ENCODE measurements at places on chromosomes 3 and 15.

DNA sequence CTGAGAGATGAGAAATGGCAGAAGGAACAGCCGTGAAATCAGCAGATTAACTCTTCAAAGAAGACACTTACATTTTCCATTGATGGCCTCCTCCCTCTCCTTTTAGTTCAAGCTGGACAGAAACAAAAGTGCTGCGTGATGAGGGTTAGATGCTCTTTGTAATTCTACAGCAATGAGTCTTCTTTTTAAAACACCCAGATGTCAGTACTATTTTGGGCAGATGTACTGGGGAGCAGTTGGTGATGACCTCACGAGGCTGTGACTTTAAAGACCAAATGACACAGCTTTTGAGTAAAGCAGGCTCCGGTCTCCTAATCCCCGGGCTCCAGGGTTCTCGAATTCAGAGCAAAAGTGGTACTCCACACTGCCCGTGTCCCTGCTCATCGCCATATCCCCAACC is 198.2 kb downstream of the SLCO3A1 start:
- no peak for DNase-seq

DNA sequence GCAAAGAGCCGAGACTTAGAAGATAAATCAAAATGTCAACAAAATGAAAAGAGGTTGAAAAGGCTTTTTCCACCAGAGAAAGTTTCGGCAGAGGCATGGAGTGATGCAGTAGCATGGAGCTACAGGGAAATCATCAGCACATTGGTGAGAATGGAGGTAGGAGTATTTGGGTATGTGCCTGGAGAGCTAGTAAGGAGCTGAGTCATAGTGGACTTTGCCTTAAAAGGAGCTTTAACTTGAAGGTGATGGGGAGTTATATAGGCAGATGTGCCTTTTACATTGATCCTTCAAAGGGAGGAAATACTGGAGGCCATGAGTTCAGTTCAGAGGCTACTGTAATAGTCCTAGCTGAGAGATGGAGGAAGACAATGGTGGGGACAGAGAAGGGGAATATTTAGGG is 44.3 kb downstream of the IL5RA start:
- DNase-seq, result no peak

- DNase-seq, result no peak
These were observed 437.7 kb downstream of the SI start for GRCh38 chr3:164640591-164640990.

GRCh38 chr15:95446854-95447253 is 883.6 kb upstream of the NR2F2 start:
- DNase-seq, result no peak

DNA sequence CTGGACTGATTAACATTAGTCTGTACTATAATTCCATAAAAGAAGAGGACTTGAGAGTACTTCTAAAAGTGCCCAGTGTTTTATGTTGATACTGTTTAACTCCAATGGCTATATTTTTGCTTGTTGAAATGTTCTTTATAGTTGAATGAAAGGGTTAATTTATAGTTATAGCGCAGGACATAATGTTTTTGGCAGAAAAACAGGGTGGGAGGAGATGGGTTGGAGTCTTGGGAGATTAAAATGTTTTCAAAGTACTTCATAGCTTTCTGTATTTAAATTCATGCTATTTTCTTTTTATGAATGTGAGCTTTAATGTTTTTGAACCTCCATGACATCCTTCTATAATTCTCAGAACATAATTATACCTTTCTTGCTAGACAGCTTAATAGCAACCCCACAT is 108.2 kb downstream of the CNTN3 start:
- DNase-seq, result peak; percentile 22

- DNase-seq, result peak; percentile 22
These were observed 268.6 kb upstream of the UBE2E1 start for GRCh38 chr3:23537101-23537551.

- DNase-seq, result peak; percentile 81
These were observed 1.0 kb downstream of the NR1D2 start for GRCh38 chr3:23945913-23946687.

DNA sequence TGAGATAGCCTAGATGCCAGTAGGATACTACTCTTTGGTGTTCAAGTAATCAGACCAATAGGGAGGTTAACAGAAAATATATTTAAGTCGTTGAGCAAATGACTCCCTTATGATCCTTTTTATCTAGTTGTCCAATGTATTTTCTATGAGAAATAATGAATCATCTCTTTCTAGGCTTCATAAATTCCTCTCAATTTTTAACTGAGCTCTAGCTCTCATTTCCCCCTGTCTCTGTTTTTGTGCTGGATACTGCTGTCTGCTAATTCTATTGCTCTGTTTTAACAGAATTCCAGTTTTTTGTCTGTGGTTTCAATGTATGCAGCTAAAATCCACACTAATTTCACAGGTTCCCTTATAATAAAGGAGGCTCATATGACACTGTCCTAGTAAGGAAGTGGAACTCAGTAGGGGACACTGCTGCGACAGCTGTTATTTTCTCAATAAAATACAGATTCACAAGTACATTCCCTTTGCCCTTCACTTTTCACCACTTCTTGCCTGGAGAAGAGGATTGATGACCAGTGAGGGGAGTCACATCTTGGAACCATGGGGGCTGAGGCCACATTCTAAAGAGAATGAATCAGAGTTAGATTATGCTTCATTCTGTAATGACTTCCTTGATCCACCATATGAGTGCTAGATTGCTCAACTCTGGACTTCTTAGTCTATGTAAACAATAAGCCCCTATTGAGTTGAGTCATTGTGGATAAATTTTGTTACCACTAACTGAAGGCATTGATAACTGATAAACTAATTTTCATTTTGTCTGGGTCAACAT is 558.7 kb upstream of the KCNMB2 start:
- DNase-seq, result no peak

GRCh38 chr3:102466001-102466400 is 31.2 kb downstream of the ZPLD1 start:
- no peak for DNase-seq

DNA sequence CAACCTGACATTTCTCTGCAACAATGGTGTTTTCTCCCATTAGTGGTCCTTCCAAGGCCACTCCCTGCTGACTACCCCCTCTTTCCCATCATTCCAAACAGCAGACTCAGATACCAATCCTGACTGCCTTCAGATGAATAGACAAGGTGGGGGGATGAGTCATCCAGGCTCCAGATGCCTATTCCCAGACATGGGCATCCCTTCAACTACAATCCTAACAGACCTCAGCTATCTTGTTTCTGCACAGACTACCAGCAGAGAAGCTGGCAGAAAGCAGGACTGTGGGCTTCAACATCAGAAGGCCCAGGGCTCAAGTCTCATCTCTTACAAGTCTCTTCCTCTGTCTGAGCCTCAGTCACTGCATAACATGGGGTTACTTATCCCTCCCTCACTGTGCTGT is 2.2 kb downstream of the RBP1 start:
- no peak for DNase-seq

DNA sequence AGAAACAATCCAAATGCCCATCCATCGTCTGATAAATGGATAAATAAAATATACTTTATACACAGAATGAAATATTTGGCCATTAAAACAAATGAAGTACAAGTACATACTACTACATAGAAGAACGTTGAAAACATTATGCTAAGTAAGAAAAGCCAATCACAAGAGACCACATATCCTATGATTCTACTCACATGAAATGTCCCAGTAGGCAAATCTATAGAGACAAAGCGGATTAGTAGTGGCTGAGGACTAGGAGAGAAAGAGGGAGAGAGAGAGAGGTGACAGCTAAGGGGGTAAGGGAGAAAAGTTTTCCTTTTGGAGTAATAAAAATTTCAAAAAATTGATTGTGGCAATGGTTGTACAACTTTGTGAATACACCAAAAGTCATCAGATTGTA is 147.0 kb downstream of the GREM1 start:
- DNase-seq, result no peak

GRCh38 chr3:148631124-148631903 is 66.4 kb upstream of the AGTR1 start:
- no peak for DNase-seq

DNA sequence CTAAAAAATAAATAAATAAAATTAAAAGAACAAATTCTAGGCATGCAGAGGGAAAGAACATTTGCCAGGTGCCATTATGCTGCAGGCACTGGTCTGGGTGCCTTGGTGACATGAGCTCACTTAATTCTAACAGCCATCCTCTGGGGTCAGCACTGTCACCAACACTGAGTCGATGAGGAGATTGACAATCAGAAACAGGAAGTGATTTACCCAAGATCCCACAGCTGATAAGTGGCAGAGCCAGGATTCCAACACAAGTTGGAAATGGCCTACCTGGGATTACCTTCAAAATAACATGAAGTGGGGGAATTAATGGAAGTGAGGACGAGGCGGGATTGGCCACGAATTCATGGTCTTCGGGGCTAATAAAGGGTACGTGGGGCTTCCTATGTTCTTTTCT is 3.6 kb downstream of the PLIN1 start:
- no peak for DNase-seq

- DNase-seq, result no peak
These were observed 126.1 kb downstream of the LRRK1 start for GRCh38 chr15:101045236-101045646.

- DNase-seq, result no peak
These were observed 109.4 kb downstream of the KLF13 start for GRCh38 chr15:31435912-31436628.

GRCh38 chr3:94137377-94137776 is 74.5 kb downstream of the NSUN3 start:
- no peak for DNase-seq

DNA sequence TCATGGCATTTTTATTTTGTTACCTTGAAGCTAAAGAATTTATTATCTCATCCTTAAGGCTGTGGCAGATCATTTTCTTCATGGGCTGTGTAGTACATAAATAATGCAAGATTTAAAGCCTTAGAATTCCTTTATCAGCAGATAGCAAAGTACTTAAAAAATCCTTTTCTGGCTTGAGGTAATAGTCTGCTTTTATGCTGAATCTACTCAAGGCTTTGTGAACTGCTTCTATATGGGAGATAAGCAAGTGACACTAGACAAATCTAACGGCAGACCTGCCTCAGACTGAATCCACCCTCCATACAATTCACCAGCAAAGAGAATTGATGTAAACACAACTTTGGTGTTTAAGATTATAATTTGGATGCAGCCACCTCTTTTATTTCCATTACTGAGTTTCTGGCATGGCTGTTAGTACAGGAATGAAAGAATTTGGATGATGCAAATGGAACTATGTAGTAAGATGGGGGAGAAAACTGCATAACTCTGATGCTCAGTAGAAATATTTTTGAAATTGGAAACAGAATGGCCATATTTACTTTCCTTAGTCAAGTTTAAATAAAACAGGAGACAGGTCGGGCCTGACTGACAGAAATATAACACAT is 1121.5 kb downstream of the NAALADL2 start:
- DNase-seq, result no peak

- DNase-seq, result no peak
These were observed 145.0 kb downstream of the NEK10 start for GRCh38 chr3:27224197-27224596.

DNA sequence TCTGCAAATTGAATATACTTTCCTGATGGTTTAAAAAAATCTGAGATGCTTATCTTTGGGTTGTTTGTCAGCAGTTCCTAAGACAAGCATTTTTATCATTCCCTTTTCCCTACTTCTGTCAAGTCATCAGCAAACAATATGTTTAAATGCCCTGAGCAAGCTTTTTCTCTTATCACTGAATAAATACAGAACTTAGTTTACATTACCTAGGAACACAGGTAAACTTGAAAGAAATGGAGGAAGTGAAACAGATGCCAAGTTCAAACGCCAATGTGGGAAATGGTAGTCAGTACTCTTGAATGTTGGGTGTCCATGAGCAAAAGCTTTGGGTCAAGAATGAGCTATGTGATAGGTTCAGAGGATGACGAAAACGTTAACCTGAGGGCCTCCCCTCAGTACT is 17.2 kb upstream of the TCAIM start:
- DNase-seq, result no peak

DNA sequence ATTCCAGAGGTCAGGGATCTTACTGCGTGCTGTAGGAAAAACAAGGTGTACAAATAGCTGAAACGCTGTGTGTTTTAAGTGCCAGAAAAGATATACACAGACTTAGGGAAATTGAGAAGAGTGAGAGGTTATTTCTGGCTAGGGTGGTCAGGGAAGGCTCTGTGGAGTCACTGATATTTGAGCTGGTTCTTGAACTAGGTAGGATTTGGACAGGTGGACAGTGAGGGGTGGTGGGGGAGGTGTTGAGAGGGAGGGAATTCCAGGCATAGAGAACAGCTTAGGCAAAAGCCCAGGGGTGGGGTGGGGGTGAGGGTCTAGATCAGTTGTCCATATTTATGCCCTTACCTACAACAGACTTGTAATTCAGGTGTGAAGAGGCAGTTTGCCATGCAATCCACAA is 7.0 kb downstream of the SEMA6D start:
- DNase-seq, result no peak

DNA sequence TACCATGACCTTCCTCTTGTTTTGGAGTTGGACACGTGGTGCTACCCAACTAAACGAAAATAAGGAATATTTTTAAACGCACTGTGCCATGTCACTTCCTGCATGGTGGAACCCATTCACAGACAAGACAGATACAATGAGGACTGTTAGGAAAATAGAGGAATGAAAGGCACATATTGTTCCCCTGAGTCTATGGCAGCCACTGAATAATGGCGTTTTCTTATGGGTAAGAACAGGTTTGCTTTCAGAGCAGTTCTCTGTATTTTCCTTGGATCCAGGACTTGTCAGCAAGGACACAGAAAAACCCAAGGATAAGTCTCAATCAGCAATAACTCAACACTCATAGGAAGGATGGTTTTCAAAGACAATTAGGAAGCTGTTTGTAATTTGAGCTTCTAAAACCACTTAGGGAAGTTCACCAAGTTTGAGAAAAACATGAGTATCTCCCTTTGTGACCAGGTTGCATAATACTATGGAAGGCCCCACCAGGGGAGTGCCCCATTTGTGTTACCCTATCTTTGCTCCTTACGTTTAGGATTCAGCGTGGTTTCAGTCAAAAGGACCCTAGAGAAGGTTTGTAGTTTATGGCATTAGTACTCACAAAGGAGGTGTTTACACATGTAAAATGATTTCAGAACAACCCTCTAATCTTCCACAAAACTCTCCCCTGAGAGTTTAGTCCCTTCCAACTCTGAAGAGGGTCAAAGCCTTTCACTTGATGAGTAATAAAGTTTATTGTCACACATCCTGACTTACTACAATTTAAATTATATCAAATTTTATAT is 487.2 kb upstream of the ATP11B start:
- no peak for DNase-seq

GRCh38 chr3:10816019-10816862 is at the start of gene SLC6A11:
TSS of gene SLC6A11 (plus strand) at chr3:10816228. CDS start at chr3:10816266, 38 bp downstream.
- no peak for DNase-seq
